SW 1271 (cell line): ENCODE measurements at places on chromosomes 12 and 14.

- DNase-seq, result no peak
These were observed 472.9 kb downstream of the NOVA1 start for GRCh38 chr14:26124896-26125438.

- DNase-seq, result no peak
These were observed 7.3 kb downstream of the C2CD5 start for GRCh38 chr12:22536971-22537544.

DNA sequence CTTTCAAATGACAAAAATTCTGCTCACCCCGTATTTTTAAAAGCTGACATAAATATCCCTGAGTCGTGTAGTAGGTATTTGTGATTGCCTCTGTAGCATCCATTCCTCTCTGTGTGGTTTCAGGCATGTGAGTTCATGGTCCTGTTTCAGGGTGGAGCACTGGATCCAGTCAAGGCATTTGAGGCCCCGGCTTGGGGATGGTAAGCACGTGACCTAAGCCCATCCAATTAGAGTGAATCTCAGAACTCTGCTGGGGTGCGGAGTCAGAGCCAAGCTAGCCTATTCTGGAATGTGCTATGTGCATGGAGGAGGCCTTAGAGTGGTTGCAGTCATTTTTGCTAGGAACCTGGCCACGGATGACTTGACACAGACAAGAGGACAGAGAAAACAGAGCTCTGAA is 4.3 kb upstream of the CSRP2 start:
- DNase-seq, result no peak

DNA sequence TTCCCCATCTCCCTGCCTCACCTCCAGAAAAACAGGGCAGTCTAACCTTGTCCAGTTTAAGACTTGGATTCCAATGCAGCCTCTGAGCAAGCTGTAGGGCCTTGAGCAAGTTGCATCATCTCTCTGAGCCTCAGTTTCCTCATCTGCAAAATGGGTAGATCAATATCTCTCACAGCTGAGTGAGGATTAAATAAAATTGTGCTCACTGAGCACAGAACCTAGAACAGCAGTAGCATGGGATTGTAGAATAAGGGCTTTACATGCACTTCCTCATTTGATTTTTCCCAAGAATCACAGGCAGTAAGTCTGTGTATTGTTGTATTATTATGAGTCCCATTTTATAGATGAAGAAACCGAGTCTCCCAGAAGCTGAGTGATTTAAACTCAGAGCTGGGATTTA is 2.0 kb downstream of the DTX1 start:
- DNase-seq, result no peak

GRCh38 chr12:126171937-126172559 is 1106.8 kb downstream of the AACS start:
- DNase-seq, result no peak

- DNase-seq, result no peak
These were observed 37.9 kb downstream of the MDM1 start for GRCh38 chr12:68294251-68294650.

GRCh38 chr12:108799401-108800243 is 57.8 kb downstream of the SSH1 start:
- DNase-seq, result no peak

- no peak for DNase-seq
These were observed 54.4 kb downstream of the ARL6IP4 start for GRCh38 chr12:123034865-123035264.

DNA sequence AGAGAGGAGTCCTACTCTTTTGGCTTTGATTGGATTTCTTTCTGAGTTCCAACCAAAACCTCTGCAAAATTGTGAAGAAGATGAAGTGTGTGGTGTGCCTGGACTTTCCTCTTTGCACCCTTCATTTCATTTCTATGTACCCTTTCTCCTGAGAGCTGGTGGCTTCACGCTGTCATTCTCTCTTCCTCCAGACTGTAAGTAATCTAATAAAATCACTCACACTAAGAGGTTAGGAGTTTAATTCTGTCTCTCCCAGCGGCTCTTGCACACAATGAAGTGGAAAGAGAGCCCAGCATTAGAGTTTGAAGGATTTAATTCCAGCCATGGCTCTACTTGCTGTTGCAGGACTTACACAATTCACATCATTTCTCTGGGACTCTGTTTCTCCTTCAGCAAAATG is 37.8 kb upstream of the CRADD start:
- no peak for DNase-seq

GRCh38 chr12:129830796-129831195 is 73.0 kb downstream of the TMEM132D start:
- DNase-seq, result no peak
